ENCODE measurements at places on chromosomes 1 and 21.

GRCh38 chr1:7454895-7455784, 316.0 kb upstream of the VAMP3 start:
- DNase-seq = no peak

DNA sequence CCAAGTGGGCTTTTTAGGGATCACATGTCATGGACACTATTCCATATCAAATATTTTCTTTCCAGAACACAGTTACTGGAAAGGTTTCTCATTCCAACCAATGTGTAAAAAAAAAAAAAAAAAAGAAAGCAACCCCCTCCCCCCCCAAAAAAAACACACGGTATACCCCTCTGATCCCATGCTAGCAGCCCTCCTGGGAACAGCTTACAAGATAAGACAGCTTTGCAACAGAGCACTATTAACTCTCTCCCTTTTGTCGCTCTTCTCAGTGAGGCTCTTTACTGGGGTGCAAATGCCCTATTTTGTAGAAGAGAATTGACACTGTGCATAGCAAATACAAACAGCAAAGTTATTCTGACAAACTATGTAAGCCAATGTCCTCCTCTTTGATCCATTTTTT, 161.2 kb downstream of the NTMT2 start:
- no peak for DNase-seq

- no peak for DNase-seq
Measured at GRCh38 chr1:39650431-39650830, 11.0 kb upstream of the HEYL start.

- DNase-seq = peak; percentile 30
Measured at GRCh38 chr1:34928699-34929496, 552 bp downstream of the DLGAP3 start.

DNA sequence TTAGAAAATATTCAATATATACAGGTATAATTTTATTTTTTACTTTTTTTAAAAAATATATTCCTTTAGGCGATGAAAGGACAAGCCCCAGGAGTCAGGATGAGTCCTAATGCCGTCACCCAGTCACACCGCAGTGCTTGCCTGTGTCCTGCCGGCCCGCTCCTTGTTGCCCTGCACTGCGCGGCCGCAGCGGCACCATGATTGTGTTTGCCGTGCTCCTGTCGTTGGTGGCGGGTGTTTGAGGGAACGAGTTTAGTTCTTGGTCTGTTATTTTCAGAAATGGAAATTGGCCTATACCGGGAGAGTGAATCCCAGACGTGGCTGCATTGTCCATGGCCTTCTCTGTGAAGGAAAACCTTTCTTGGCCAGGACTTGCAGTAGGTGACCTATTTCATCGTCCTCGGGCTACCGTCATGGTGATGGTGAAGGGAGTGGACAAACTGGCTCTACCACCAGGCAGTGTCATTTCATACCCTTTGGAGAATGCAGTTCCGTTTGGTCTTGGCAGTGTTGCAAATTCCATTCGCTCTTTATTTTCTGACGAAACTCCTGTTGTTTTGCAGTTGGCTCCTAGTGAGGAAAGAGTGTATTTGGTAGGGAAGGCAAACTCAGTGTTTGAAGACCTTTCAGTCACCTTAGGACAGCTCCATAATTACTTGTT, 45.9 kb upstream of the CRB1 start:
- no peak for DNase-seq

DNA sequence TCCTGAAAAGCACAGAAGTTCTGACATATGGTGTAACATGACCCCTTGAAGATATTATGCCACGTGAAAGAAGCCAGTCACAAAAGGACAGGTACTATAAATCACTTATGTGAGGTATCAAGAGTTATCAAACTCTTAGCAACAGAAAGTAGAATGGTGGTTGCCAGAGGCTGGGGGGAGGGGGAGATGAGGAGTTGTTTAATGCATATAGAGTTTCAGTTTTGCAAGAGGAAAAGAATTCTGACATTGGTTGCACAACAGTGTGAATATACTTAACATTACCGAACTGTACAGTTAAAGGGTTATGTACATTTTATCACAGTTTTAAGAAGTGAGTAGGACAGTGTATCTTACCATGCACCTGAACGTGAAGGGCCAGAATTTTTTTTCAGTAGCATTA, 80.0 kb downstream of the USP25 start:
- no peak for DNase-seq

DNA sequence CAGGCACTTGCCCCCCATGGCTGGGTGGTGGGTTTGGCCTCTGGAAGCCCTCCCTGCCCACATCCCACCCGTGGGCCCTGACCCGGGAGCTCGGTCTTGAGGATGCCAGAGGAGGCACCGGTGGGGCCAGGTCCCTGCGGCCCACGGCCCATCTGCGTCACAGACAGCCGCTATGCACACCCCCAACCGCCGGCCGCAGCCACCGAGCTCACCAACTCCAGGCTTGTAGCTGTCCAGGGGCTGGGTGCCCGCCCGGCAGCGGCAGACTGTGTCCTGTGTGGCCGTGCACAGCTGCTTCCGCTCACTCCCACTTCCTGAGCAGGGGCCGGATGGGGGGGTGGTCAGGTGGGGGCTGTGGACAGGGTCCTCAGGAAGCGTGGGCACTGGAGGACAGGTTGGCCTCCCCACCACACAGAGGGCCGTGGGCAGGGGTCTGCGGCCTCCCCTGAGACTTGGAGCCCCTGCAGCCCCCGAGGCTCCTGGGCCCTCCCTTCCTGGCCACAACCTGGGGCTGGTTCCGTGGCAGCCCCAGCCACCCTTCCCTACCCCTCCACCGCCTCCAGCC, 1.1 kb downstream of the TNFRSF4 start:
- DNase-seq = no peak

DNA sequence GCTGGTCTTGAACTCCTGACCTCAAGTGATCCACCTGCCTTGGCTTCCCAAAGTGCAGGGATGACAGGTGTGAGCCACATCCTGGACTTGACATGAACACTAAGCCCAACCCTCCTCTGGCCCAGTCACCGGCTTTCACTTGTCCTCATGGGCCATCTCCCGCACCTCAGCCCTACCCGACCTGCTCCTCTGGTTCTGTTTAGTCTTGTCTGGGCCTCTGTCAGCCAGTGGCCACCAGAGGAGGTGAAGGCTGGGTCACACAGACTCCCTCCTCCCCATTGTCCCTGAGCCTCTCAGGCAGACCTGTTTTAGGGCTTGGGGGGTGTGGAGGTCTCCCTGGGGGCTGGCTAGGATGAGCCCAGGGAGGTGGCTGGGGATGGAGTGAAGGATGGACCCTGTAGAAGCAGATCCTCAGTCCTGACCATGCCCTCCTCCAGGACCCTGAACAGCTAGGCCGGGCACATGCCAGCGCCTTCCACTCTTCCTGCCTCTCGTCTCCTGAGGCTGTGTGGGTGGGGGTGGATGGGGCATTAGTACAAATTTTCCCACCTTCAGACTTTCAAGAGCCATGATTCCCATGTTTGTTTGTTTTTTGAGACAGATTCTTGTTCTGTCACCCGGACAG, 26.1 kb upstream of the UMODL1 start:
- no peak for DNase-seq

GRCh38 chr1:74629283-74629682, 44.3 kb downstream of the ERICH3 start:
- no peak for DNase-seq

GRCh38 chr1:164640686-164641352, 81.8 kb downstream of the PBX1 start:
- DNase-seq = no peak

- no peak for DNase-seq
Measured at GRCh38 chr21:32712641-32713040, 15.2 kb downstream of the SYNJ1 start.

DNA sequence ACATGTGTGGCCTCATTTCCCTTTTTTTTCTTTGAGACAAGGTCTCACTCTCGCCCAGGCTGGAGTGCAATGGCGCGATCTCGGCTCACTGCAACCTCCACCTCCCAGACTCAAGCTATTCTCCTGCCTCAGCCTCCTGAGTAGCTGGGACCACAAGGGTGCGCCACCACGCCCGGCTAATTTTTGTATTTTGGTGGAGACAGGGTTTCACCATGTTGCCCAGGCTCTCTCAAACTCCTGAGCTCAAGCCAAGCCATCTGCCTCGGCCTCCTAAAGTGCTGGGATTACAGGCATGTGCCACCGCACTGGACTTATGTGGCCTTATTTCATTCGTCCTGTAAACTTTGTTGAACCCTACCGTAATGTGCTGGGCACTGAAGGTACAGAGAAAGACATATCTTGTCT, 569 bp upstream of the WARS2 start:
- peak; percentile 31 for DNase-seq

DNA sequence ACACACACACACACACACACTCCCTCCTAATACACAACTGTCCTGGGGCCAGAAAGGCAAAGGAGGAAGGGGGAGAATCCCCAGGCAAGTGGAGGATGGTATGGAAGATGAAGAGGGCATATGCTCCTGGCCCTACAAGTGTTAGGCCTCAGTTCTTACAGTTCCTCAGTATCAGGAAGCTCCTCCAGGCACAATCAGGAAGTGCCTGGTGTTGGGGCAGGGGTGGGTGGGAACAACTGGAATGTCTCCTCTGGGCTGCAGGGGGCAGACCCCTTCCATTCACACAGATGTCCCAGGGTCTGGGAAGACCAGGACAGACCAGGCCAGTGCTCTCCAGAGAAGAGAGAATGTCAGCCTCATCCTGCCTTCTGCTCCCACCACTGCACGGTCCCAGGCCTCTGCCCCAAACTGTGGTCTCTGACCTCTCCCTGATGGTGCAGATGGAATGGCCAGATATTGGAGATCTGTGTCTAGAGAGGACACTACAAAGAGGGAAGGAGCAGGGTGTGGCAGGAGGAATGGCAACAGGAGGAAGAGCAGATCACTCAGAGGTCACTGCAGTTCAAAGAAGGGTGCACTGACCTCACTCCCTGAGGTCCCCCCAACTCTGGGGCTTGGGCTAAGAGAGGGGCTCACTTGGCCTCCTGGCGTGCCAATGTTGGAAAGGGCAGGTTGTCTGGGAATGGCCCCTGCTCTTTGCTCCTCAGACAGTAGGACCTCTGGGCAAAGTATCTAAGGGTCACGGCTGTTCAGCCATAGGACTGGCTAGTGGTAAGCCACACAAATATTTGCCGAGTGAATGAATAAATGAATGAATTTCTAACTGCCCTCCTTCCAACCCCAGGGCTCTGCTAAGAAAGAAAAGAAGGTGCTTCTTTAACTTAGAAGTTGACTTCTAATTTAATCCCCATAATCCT, 2.5 kb upstream of the DENND2D start:
- DNase-seq = no peak

DNA sequence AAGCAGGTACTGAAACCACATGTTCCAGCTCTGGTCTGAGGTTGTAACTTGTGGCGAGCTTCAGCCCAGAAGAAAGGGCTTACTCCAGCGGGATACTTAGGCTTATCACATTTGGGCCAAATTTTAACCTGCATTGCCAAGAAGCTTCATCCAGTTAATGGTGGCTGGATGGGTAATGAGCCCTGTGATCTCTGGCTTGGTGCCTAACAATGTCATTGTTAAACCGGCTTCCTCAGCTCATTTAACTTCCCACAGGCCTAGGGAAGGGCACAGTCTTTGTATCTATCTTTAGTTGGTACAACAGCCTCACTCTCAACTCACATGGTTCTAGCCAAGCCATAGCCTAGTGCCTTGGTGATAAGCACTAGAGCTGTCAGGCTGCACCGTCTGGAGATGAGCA, 43.6 kb upstream of the CCDC190 start:
- DNase-seq = no peak

DNA sequence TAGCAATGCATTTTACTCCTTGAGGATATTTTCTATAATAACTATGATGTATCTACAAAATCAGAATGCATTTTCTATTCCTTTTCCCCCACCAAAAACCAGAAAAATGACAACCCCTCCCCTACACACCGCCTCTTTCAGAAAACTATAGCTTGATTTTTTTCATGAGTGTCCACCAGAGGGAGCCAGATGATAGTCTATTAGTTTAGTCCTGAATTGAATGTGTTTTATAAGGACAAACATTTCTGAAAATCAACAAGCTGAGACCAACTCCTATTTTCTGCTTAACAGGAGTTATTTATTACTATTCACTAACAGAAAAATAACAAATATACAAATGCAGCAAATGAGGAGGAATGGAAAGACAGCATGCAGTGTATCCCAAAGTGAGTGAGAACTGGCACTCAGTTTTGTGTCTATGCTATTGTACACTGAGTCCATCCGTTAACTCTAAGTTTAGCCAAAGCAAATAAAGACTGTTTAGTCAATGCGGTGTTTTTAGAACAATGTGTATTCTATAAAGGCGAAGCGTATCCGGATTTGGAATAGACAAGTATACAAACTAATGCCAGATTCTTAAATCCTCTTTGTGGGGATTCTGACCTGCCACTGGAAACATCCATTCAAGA, 182.6 kb downstream of the VAV3 start:
- peak; percentile 55 for DNase-seq

DNA sequence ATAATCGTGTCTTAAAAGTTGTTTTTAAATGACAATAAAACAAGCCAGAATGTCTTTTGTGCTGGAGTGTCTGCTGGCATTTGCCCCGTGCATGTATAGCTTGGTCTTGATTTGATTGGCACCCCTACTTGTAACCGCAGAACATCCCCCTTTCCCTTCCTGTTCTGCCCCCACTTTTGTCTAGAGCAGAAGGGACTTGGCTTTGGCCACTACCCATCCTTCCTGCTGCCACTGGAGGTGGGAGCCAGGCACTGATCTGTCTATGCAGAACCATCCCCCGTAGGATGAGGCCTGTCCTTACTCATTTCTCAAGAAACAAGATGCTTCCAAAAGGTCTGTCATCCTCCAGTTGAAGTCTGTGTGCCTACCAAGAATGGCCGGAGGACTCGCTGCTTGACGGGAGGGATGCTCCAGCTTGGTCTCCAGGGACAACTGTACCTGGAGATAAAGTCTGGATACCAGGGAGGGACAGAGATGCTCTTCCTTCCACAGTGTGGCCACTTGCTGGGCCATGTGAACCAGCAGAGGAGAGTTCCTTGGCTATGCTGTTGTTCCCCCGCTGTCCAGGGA, 1.1 kb upstream of the SLC27A3 start:
- no peak for DNase-seq

GRCh38 chr1:47515164-47515789, 77.4 kb downstream of the FOXD2 start:
- DNase-seq = no peak

DNA sequence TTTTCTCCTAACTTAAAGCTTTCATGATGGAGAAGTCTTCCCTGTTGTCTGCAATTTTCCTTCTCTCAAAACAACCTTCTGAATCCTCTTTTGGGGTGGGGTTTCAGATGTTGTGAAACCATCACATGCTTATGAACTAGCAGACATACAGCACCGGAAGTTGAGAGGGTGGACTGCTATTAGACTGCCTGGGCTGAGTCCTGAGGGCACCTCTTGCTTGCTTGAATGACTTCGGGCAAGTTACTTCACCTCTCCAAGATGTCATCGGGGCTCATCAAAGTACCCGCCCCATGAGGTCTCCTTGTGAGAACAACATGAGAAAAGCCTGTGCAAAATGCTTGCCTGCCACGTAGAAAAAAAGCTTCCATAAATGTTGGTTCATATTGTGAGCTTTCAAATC, 89.6 kb downstream of the CCDC185 start:
- DNase-seq = no peak

- no peak for DNase-seq
Measured at GRCh38 chr1:193406901-193407300, 220.5 kb upstream of the B3GALT2 start.

DNA sequence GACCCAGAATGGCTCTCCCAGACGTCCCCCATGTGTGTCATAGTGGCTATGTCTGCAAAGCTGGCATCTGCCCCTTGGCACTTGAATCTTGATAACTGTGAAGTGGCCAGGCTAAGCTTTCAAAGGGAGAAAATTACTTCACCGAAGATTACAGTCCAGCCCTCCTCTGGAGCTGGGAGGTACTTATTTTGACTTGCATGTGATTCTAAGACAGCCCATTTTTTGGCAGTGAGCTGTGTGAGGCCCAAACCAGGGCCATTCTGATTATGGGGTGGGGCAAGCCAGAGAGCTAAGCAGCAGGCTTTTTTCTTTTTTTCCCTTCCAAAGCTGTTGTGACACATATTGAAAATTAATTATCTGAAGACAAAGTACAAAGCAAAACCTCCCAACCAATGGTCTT, 42.1 kb upstream of the C8B start:
- DNase-seq = no peak
